Suppressor macrophage treated with lipopolysaccharide for 1 hour (primary cell): ENCODE measurements at places on chromosomes 11 and 22.

GRCh38 chr11:30585125-30585891 lies 845 bp downstream of the MPPED2 start:
- DNase-seq = peak; percentile 24

DNA sequence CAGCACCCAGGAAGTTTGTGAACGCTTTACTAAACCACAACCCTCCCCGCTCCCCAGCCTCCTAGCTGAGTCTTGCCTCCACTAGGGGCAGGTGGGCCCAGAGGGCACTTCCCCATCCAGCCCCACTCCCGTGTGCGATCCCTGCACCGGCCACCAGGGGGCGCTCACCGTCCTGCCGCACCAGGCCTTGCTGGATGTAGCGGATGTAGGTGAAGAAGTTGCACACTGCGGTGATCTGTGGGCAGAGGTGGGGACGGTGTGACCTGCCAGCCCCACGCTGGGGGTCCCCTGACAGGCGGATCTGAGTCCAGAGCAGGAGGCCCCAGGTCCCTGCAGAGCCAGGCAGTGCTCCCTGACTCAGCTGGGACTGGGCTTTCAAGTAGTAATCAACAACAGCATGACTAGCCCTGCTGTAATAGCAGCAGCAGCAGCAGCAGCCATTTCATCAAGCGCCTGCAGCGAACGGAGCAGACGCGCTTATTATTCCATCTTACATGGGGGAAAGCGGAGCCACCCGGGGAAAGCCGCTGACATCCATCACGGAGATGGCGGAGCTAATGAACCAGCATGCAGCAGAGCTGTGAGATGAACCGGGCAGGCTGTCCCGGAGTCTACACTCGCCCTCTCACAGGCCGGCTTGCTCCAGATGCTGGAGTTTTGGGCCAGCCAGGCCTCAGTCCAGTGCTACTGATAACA lies 7.9 kb upstream of the FADS3 start:
- DNase-seq = peak; percentile 89

DNA sequence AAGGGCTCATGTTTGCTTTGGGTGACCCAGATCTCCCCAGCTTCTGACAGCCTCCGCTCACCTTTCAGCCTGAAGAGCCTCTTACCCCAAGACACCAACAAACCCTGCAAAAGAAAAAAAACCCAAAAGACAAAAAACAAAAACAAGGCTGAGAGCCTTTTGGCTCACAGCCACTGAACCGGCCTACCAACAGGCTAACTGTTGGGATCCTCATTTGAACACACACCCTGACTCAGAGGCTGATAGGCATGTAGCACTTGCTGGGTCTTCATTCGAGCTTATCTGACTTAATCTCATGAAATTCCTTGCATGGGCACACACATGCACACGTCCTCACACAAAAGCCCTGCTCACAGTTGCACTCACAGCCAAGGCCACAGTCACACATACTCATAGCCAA lies 22.9 kb upstream of the TSKU start:
- DNase-seq = no peak

GRCh38 chr11:47645500-47645899 lies 3.1 kb upstream of the MTCH2 start:
- no peak for DNase-seq

DNA sequence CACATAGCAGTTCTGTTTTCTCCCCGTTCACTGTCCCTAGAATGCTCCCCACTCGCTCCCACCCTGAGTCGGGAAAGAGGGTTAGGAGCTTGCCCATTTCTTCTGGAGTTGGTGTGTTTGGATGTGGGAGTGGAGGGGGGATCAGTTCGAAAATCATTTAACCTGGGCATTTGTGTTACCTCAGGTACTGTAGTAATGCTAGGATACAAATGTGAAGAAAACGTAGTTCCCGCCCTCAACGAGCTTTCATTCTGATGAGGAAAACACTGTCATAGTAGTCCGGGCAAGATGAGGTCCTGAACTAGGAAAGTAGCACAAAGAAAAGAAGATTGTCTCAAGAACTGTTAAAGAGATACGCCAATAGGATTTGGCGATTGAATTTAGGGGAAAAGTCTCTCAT lies 539 bp downstream of the SDHD start:
- peak; percentile 21 for DNase-seq

- DNase-seq = no peak
Measured at GRCh38 chr11:110152199-110152598, 59.0 kb downstream of the ZC3H12C start.

GRCh38 chr22:30838111-30838510 lies 130.5 kb downstream of the MORC2 start:
- DNase-seq = no peak

DNA sequence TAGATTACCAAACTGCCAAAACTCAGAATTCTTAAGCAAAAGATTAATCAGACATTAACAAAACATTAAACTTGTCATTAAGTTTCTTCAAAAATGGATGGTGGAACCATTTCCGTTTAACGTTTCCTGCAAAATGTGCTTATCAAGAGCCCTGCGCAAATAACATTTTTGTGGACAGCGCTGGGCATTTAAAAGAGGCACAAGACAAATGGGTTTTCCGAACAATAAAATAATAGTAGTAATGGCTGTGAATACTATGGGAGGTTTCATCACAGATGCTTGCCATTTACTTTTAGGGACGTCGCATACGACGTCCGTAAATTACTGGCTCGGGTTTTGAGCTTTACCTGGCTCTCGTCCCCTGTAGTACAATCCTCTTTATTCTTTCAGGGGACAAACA lies 1.1 kb downstream of the NPAT start:
- no peak for DNase-seq

DNA sequence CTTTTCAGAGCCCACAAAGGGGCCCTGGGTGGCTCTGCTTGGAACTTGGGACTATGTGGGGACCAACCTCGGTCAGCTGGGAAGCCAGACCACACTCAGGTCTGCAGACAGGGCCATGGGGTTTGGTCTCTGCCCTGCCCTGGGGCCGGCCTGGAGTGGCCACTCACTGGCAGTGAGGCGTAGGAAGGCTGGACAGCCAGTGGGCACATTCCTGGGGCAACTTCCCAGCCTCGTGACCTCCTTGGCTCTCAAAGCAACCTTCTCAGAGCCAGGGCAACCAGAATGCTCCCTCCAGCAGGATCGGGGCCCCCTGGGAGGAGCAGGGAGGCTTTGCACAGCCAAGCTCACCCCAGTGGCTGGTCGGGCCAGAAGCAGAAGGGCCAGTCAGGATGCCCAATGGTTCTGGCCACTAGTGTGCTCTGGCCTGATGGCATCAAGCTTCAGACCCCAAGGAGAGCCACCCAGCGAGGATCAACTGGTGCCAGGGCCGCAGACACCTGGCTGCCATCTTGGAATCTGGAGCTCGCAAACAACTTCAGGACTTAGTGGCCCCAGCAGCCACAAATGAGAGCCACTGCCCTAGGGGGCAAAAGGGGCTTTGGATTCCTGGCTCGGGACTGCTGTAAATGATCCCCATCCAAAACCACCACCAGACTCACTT lies 87.1 kb downstream of the MYEOV start:
- DNase-seq = no peak

GRCh38 chr11:17770048-17770652 lies 35.6 kb downstream of the KCNC1 start:
- DNase-seq = no peak

DNA sequence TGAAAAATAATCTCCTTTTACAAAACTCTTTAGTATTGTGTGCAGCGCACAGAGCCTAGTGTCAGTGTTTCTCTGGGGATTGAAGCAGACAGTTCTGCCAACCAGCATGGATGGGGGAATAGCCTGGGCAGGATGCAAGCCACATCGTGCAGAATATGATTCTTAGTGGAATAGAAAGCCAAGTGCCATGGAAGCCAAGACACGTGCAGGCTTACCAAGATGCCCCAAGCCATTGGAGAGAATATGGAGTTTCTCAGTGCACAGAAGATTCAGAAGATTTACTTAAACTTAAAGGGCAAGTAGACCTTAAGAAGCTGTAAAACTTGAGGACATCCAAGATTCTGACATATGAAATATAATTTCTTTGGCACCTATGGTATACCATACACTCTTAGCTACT lies 917.6 kb downstream of the NTM start:
- DNase-seq = no peak

- DNase-seq = no peak
Measured at GRCh38 chr11:66718320-66718971, 10.6 kb downstream of the SPTBN2 start.

GRCh38 chr11:134041791-134042696 lies 26.8 kb upstream of the JAM3 start:
- DNase-seq = no peak

- DNase-seq = no peak
Measured at GRCh38 chr11:124892146-124892545, 5.5 kb downstream of the ROBO4 start.

DNA sequence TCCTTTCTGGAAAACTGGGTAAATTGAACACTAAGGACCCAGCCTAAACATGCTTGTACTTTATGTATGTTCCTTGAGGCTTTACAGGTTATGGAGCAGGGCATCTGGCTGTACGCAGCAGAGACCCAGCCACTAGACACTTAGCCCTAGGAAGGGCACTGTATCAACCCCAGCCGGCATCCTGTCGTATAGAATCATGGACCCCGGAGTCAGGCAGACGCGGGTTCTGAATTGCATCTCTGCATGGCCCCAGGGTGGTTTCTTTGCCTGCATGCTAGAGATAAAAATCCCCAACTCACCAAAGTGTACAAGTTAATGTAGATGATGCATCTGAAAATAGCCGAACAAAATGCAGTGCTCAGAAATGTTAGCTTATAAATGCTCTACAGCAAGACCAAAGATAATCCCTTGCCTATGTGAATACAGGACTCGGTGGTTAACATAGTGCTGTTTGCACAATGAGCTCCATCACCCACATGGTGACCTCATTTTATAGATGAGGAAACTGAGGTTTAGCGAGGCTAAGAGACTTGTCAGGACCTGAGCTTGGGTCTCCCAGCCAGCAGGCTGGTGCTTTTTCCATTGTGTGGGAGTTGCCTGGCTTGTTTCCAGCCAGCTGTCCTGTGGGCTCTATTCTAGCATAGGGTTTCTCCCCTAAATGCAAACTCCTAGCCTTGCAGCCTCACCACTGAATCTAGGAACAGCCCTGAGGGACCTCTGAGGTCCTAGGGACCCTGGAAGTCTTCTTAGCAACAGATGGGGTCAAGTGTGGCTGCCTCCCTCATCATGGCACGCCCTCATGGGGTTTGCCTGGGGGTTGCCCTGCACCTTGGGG lies 7.3 kb downstream of the CD6 start:
- peak; percentile 92 for DNase-seq

DNA sequence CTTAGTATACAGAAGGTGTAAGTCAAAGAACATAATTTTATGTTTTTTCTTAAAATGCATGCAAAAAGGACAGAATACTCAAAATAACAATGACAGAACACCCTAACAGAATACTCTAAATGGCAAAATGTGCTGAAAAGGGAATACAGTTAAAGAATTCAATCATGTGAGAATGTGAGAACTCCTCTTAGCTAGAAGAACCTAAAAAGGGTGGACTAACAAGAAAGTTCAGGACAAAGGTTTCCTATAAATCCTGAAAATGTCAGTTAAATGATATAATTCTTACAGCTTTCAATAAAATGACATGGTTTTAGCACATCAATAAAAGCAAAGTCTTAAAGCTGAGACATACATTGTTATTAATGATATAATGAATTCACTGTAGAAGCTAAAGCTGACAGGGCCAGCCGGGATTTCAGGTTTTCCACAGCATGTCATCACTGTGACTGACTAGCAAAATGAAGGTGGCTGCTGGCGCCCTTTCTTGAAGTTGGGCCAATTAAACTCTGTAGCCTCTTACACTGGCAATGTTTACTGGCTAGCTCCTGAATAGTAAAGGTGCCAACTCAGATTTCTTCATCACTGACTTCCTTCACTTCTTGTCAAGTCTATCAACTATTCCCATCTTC lies 244.4 kb downstream of the TTC28 start:
- no peak for DNase-seq

DNA sequence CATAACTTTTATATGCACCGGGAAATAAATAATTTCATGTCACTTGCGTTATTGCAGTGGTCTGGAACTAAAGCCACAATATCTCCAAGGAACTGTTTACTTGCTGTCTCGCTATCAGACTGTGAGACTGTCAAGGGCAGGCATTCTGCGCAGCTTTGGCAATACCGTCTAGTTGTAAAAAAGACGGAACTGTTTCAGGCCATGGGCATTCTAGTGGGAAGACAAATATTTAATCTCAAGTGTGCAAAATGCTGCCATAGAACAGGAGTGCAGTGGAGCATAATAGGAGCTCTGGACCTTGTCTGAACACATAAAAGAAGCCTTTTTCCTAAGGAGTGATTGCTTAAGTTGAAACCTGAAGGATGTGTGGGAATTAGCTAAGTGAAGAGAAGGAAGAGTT lies 53.8 kb downstream of the PACS1 start:
- no peak for DNase-seq

GRCh38 chr11:131372234-131372962 lies 2.0 kb downstream of the NTM start:
- DNase-seq = no peak

- no peak for DNase-seq
Measured at GRCh38 chr11:121996574-121996973, 119.4 kb downstream of the BLID start.

DNA sequence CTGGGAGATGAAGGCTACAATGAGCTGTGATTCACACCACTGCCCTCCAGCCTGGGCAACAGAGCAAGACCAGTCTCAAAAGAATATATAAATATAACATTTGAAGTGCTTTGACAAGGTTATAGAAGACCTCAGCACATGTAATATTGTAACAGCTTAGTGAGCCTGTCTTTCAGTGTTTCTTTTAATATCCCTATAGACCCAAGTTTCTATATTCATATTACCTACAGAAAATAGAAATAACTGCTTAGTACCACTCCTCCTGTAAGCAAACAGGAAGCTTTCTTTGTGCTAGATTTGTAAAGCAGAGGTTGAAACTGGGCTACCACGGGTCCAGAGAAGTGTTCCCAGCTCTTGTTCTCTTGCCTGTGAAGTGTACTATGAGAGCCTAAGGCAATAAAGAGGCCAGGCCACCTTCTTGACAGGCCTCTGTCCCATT lies 68.2 kb downstream of the PPP2R1B start:
- no peak for DNase-seq

DNA sequence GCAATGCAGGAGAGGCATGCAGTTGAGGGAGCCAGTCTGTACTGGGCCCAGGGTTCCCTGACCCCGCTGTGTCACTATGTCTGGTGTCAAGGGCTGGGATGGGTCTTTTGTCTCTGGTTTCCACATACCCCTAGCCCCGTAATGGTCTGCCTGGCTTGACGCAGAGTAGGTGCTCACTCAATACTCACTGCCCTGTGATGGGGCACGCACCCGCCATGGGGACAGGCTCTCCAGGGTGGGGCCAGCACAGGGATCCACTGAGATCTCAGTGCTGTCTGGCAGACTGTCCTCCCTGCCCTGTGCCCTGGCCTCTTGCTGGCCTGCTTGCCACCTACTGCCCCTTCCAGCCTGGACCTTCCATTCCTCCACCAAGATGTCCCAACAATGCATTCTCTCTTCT lies 101.7 kb upstream of the CD82 start:
- no peak for DNase-seq

DNA sequence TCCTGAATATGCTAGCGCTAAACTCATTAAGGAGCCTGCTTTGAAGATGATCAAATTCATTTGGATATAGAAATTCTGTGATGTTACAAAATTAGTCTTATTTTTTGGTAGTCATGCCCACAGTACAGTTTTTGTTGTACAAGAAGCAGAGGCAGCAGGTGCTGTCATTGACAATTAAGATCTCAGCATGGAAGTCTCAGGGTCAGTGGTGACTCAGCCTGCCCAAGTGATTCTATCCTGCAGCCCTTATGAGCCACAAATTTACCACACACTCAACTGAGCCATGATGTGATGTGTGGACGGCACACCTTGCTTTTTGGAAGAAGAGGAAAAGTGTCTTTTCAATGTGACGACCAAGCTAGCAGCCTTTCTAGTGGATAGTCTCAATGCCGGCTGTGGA lies 153.6 kb upstream of the SORL1-AS1 start:
- no peak for DNase-seq
